ENCODE measurements at places on chromosomes 4 and X.

DNA sequence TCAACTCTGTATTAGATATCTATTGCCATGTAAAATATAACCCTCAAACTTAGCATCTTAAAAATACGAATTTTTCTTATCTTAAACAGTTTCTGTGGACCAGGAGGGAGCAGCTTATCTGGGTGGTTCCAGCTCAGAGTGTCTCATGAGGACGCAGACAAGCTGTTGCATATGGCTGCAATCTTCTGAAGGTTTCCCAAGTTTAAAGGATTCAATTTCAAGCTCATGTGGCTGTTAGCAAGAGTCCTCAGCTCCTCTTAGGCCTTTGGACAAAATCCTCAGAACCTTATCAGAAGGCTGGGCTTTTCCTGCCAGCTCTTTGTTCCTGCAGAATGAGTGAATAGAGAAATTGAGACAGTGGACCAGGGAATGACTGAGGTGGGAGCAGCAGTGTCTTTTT, 2.8 kb upstream of the CTSO start:
- DNase-seq, result no peak

DNA sequence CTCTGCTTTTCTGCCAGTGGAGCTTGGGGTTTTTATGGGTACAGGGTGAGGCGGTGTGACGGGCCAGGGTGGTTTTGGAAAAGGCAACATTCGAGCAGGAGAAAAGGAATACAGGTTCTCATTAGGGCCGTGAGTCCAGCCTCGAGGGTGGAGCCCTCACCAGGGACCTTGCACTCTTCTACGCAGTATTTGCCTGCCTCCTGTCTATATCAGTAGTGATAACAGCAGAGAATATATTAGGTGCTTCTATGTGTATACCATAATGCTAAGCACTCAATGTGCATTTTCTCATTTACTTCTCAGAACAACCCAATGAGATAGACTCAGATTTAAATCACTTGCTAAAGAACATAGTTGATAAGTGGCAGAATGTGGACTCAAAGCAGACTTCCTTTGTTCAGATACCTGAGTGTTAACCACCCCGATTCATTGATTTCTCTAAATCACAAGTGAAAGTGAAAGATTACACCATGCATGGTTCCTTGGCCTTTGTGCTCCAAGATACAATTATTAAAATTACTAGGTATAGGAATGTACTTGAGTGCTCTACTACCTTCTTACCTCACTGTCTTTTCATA, 403.9 kb downstream of the PCDH7 start:
- no peak for DNase-seq

DNA sequence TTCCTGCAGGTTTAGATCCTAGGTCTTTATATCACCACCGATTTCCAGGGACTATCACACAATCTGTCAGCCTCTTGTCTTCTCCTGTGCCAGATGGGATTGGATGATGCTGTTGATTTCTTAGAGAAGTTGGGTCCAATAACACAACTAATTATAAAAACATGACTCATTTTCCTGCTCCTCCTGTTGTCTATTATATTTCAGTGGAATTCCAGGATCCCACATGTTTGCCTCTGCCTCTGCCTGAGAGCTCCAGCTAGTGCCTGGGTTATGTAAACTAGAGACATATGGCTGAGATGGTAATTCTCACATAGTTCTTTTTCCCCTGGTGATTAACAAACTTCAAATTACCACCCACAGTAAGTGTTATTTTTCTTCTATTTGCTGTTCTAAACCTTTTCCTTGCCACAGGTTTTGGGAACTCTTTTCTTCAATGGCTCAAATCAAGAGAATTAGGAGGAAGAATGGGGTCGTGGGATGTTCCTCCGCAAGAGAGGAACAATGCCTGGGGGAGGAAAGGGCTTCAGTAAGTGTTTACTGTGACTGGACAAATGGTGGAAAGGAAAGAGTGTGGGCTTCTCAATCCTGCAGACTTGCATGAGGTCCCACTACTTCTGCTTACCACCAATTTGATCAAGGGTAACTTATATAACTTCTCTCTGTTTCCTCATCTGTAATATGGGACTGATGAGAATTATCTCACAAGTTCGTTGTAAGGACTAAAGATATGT, 3.4 kb upstream of the HOPX start:
- DNase-seq, result no peak

- no peak for DNase-seq
Observed at GRCh38 chr4:183249854-183250253, 70.2 kb downstream of the CLDN22 start.

- DNase-seq, result no peak
Observed at GRCh38 chrX:37603938-37604409, 32.5 kb downstream of the LANCL3 start.

DNA sequence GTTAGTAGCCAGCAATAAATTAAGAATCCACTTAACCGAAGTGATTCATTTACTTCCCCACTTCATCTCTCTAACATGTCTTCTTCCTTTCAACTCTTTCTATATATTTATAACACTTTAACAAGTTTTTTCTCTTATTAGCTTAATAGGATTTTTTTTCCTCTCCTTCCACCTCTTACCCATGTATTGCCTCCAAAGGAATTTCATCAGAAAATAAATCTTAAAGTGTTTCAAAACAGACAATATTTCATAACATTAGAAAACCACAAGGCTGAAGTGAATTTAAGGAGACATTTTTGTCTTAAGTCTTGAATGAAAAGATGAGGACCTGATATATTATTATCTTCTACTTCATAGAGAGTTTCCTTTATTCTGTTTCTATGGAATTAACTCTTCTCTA, 101.5 kb downstream of the PDGFC start:
- no peak for DNase-seq

DNA sequence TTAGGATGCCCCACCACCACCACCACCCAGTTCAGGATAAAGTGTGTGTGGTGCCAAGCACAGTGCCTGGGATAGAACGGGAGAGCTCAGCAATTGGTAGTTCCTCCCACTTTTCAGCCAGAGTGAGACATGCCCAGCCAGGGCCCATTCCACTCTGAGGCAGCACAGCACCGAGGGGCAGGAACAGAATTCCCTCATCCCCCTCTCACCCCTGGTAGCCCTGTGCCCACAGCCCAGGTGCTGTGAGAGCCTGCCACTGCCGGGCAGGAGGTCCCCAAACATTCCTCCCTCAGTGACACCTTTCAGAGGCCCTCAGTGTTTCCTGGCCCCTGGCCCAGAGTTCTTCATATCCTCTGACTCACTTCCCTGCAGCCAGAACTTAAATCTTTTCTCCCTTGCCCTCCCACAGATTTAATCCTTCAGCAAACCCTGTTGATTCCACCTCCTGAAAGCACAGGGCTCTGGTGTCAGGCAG, 8.1 kb downstream of the RIPPLY1 start:
- no peak for DNase-seq

DNA sequence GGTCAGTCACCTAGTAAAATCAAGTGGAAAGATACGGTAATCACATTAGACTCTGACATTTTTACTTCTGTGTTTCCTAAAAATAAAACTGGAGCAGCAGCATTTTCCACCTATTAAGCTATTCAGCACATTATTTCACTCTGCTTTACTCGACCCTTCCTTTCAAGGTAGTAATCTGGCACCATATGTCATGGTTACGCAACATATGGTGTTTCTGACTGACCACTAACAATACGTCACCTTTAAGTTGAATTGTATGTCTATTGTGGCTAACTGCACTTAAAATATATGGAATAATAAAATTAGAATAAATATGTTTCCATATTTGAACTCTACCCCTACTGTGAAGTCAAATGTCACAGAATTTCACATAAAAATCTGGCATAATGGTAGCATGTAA, 168.8 kb downstream of the CDS1 start:
- no peak for DNase-seq

GRCh38 chrX:70336767-70337166, 46.9 kb downstream of the KIF4A start:
- DNase-seq, result peak; percentile 38

DNA sequence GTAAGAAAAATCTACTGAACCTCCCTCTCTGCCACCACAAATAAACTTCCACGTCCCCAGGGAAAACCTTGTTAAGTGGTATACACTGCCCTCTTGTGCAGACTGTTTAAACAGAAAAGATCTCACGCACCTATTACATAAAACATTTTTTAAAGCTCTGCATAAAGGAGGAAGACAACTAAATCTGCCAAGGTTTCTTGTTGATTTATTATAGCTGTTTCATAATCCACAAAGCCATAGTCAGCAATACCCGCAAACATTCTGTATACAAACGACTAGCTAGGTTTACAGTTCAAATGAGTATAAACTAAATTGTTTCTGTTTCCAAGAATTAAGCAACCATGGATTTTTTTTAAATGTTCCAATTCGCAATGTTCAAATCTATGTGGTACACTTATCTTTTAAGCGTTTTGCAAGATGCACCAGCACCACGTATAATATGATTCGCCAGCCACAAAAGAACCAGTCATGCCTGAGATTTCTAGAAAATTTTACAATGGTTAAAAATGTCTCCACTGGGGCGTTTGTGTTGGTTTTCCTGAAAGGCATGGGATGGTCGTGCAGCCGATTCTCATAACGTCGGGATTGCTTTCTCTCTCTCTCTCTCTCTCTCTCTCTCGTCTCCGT, 164.6 kb downstream of the PRKX start:
- DNase-seq, result no peak

DNA sequence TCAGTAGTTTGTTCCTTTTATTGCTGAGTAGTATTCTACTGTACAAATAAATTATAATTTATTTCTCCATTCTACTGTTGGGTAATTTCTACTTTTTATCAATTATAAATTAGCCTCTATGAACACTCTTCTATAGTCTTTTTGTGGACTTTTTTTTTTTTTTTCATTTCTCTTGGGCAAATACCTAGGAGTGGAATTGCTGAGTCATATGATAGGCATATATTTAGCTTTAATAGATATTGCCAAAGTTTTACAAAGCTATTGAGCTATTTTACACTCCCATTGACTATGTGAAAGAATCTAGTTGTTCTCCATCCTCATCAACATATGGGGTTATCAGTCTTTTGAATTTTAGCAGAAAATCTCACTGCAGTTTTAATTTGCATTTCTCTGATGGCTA, 12.6 kb downstream of the NYX start:
- no peak for DNase-seq

DNA sequence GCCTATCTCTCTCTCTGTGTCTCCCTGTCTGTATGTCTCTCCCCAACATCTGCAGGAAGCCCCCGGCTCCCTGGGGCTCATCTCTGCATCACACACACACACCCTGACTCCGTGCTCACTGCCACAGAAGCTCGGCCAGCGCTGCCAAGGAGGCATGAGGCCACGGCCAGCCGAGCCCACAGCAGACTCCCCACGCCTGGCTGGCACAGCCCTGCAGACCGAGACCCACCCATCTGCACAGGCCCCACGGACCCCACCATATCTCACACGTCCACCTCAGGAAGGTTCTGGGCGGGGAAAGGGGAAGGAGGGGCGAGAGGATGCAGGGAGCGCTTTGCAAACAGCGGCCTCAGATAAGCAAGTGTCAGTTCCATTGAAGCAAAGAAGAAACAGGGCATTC, 28.5 kb upstream of the SLC25A6 start:
- no peak for DNase-seq

GRCh38 chr4:102614801-102615200, 113.6 kb downstream of the NFKB1 start:
- DNase-seq, result peak; percentile 83

GRCh38 chr4:15654593-15655222, 449 bp downstream of the FBXL5 start:
- peak; percentile 65 for DNase-seq

GRCh38 chr4:35250761-35251160, 993.6 kb downstream of the ARAP2 start:
- no peak for DNase-seq

DNA sequence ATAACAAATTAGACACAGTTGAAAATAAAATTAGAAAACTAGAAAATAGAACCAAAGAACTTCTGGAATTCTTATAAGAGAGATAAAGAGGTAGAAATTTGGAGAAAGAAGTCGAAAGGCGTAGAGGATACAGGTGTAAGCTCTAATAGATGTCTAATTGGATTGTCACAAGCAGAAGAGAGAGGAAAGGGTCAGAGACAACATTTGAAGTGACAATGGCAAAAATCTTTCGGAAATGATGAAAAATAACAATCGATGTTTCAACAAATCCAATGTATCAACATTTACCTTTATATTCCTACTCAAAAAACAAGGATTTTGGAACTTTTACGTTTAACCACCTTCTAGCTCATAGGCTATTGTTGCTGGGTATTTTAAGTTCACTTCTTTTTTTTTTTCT, 3.8 kb downstream of the CXCL8 start:
- no peak for DNase-seq

DNA sequence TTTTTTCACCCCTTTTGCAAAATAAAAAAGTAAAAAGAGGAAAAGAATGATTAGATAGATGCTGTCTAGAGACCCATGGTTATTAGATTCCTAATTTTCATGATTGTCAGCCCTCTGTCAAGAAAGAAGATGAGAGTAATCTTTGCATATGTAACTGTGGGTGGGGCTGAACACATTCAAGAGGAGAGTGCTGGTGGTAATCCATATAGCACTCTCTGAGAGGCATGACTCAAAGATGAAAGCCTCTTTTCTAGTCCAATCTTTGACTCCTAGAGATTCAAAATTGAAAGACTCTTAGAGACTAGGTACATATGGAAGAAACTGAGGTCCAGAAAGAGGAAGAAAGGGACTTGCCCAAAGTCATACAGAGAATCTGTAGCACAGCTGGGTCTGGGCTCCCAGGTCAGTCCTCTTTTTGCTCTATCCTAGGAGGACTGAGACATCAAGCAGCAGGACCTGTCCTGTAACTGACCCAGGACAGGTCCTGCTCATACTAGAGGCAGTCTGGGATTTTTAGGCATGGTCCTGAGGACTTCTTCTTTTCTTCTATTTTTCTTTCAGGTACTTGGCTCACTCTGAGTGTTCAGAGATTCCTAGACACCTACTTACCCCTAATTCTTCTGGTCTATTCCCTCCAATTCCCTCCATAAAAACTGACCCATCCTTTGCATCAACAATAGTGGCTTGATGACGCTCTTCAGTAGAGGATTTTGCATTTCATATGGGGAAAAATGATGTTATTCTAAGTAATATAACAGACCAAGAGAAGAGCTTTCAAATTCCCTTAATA, 23.8 kb downstream of the VSIG4 start:
- DNase-seq, result no peak

DNA sequence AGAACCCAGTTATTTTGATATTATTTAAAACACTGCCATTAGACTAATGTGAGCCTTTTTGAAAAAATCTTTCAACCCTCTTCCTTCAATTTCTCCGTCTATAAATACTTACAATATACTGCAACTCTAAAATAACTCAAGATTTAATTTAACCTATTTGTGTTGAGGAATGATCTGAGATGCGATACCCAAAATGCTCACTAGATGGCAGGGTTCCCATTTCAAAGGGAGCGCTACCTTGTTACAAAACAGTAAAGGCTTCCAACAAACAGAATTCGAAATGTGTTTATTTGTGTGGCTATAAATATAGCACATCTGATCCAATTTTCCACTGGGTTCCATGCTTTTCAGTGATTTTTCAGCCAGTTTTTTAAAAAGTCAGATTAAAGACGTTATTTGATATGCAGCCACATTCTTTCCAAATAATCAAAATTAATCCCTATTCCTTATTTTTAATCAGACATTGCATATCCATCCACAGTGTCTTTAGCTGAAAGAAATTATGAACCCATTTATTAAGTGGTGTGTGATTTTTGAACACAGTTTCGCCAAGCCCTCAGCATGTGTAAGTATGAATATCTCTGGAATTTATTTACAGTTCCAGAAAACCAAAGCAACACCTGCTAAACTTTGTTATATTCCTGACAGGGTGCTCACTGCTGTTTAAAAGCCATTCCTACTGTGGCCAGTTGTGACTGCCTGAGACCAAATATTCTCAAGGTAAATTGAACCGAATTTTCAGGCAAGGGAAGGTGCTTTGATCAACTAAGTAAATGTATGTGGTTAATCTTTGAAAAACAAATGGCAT, 668.0 kb upstream of the LCORL start:
- peak; percentile 48 for DNase-seq
